Stimulated activated CD4-positive, alpha-beta T cell treated with anti-CD3 and anti-CD28 coated beads, Interleukin-1b, Interleukin-23, amount 100 ng/mL, for 48 hours (primary cell): ENCODE measurements at places on chromosomes 3 and 15.

DNA sequence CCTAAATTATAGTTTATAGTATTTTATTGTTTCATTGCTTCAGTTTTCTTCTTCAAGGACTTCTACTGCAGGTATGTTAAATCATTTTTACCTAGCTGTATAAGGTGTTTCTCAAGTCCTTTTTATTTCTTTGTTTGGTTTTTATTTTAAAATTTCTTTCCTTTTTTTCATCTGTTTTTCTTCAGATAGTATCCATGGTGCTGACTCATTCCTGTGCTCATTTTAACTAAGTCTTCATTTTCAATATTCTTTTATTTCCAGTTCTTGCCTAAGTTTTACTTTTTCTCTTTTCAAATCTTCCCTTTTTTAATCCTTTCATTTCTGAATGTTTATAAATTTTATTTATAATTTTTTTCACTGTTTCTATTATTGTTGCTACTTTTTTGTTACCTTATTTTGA is 42.3 kb upstream of the STIMATE start:
- DNase-seq: no peak

DNA sequence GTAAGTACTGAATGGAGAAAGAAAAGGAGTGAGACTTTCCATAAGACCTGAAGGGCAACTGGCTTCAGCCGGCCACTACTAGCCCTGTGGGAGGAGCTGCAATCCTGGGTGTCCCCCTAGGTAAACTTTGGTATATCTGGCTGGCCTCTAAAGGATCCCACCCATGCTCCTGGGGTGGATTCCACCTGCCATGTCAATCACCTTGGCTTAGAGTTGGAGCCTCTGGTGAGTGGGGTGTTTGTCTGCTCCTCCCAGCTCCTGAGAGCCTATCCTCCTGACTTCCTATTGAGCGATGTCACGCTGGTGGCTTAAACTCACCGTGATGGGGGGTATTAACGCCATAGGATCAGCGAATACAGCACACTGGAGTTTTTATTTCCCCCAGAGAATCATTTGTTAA is 2.6 kb downstream of the SPTBN5 start:
- DNase-seq: no peak

GRCh38 chr3:50617096-50617791 is at the start of gene MAPKAPK3:
TSS of gene MAPKAPK3 (plus strand) at chr3:50617151. CDS start at chr3:50617566, 415 bp downstream.
- DNase-seq: no peak

- no peak for DNase-seq
Measured at GRCh38 chr3:17153209-17153608, 268.5 kb downstream of the PLCL2 start.

- DNase-seq: no peak
Measured at GRCh38 chr3:183796372-183796771, 29.0 kb downstream of the MAP6D1 start.

DNA sequence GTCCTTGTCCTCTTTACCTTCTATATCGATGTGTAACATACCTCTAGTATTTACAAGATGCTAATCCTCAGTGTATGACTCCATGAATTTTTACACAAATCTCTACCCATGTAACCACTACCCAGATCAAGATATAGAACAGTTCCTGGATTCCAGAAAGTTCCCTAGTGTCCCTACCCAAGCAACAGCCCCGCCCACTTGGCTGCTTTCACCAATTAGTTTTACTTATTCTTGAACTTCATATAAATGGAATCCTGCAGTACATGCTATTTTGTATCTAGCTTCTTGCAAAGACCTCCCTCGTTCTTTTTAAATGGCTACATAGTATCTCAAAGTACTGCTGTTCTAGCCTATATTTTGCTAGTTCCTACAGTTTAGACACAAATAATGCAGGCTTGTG is 33.0 kb downstream of the CD276 start:
- no peak for DNase-seq

- no peak for DNase-seq
Measured at GRCh38 chr15:69163141-69163669, 2.8 kb downstream of the GLCE start.

- no peak for DNase-seq
Measured at GRCh38 chr3:153961494-153961893, 159.7 kb upstream of the ARHGEF26 start.

DNA sequence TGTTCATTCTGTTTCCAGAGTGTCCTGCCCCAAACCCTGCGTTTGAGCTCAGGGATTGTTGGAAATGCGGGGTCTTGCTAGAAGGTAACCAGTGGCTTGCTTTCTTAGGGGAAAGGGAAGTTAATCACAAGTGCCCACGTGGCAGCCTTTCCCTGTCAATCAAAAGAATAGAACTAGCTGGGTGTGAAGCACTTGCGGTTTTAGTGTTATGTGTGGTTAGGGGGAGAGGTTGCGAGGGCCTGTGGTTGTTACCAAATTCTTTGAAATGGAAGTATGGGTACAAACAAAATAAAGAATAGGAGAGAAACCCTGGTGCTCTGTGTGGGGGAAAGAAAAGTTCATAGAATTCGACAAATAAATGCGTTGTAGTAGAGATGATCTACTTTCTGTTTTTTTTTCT is 67.6 kb downstream of the FNDC3B start:
- DNase-seq: peak; percentile 61

DNA sequence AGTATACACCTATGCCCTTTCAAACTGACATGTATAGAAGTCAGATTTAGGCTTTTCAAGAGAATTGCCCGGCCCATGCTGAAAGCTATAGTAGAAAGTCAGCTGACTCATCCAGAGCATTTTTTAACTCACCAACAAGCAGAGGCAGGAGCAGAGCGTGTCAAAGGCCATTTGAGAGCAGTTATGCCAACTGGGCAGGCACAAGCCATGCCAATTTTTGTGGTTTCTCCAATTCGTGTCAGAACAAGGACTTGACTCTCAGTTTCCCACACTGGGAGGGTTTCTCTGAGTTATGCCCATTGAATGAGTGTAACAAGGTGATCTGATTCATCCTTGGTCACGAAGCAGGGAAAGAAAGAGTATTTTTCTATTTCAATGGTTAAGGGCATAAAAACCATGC is 403.3 kb upstream of the THBS1 start:
- no peak for DNase-seq

DNA sequence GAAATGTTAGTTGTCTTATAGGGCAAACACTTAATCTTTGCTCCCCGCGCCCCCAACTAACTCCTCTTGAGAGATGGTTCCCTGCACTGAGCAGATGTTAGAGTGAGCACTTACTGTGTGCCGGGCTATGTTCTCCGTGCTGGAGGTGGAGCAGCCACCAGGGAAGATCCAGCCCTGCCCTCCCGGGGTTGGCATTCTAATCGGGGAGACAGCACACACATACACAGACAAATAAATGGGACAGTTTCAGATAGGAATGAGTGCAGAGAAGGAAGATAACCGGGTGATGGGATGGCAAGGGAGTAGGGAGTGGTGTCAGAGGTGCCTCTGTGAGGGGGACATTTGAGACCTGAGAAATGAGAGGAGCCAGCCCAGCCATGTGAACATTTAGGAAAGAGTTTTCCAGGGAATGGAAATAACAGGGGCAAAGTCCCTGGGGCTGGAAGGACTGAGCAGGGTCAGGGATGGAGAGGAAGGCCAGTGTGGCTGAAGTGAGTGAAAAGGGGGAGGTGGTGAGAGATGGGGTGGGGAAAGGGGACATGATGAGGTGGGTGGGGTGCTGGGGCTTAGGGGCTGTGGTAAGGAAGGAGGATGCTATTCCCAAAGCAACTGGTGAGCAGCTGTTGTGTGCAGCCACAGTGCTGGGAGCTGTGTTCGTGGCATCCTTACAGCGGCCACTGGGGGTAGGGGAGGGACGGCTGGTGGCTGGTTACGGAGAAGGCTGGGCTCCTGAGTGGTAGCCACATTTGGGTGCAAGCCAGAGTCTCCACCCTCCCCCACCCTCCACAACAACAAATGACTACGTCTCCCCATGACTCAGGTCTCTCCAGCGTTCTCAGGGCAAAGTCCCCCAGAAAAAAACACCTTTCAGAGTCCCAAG is 15.4 kb upstream of the FGD5 start:
- DNase-seq: peak; percentile 13

- DNase-seq: no peak
Measured at GRCh38 chr3:18512007-18512406, 86.9 kb upstream of the SATB1 start.

GRCh38 chr15:48992545-48992944 is 28.8 kb upstream of the SHC4 start:
- no peak for DNase-seq

GRCh38 chr15:86183596-86184491 is 104.2 kb downstream of the AGBL1 start:
- peak; percentile 65 for DNase-seq

GRCh38 chr15:25797035-25797434 is 66.1 kb downstream of the ATP10A start:
- DNase-seq: no peak

GRCh38 chr15:101451266-101451799 is 38.2 kb downstream of the PCSK6 start:
- DNase-seq: no peak

DNA sequence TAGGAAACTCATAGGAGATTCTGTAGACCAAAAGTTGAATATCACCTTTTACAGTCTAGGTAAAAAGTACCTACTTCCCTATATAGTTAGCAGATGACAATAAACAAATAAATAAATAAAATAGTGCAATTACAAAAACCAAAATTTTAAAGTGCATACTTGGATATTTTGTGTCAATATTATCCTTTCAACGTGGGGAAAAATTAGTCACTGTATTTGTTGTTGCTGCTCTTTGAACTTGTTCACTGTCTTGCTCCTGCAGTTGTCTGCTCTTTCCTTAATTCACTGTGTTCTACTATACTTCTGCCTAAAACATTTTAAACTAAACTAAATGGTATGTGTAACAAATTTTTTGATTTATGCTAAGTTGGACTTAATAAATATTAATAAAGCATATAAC is 889.0 kb downstream of the ROBO1 start:
- DNase-seq: no peak

GRCh38 chr3:127115691-127116351 is 77.1 kb upstream of the PRR23E start:
- DNase-seq: no peak

- DNase-seq: no peak
Measured at GRCh38 chr15:59313641-59314332, 58.9 kb downstream of the MYO1E start.

GRCh38 chr3:179174898-179175297 is 26.7 kb downstream of the PIK3CA start:
- no peak for DNase-seq

GRCh38 chr3:101999177-101999779 is 150.0 kb downstream of the NFKBIZ start:
- DNase-seq: no peak

DNA sequence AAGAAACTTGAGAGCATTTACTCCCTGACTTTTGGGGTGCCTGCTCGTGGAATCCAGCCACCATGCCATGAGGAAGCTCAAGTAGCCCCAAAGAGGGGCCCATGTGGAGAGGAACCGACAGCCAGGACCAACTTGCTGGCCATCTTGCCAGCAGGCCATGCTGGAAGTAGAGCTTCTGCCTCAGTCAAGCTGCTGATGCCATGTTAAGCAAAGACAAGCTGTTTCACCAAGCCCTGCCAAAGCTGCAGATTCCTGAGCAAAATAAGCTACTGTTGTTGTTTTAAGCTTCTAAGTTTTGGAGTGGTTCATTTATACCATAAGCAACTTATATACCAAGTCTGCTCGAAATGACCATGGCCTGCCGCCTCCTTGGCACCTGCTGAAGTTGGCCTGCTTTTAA is 14.1 kb downstream of the RFTN1 start:
- DNase-seq: no peak

DNA sequence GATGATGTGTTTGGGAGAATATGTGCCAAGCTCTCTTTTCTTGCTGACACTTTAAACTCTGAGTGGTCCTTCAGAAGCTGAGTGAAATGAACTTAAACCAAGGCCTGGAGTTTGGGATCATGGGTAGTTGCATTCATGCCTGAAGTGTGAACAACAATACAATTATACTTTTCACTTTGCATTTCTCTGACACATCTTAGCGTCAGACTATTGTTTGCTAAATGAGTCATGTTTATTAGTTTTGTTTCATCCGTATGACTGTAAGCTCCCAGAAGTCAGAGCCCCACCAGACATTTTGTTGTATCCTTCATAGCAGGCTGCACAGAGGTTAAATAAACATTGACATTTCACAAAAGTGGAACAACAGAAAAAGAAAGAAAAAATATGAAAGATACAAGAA is 542.6 kb downstream of the TUSC7 start:
- DNase-seq: no peak

DNA sequence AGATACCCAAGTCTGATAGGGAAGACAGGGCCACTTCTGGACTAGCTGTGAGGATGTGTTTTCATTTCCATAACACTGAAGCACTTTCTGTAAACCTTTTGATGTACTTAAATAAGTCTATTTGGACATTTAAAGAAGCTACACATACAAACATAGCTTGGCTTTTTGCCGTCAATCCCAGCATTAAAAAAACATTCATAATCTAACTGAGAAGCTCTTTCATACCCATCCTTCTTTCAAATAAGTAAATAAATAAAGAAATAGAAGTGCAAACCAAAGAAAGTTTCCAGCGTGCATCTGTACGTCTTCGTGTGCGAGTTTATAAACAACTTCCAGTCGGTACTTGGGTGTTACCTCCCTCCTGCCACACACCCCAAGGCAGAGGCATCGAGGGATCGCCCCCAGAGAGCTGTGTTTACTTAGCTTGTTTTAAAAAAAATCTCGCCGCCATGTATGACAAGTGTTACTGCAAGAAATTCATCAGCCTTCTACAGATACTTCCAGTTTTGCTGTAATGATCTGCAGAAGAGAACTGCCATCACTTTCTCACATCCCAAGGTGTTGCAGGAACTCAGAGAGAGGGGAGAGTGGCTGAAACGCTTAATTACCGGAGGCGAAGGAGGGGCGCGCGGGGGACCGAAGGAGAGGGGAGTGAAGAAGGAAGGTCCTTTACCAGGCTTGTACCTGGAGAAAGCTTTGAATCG is 9.0 kb upstream of the MEIS2 start:
- DNase-seq: no peak

DNA sequence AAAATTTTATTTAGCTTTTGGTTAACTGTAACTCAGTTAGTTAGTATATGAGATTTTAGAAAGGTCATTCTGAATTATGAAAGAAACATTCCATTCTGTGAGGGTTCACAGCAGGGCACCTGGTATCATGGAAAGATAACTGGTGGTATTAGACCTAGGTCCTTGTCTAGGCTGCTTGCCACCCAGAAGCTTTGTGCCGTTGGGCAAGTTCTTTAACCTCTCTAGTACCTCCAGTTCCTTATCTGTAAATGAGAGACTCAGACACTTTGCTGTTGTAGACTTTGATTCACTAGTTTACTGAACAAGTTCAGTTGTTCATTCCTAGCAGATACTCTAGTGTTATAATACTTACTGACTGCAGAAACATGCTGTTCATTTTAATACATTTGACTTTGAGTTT is 25.4 kb downstream of the PDCD6IP start:
- DNase-seq: no peak

GRCh38 chr3:113620091-113620490 is 76.4 kb downstream of the USF3 start:
- DNase-seq: no peak

- no peak for DNase-seq
Measured at GRCh38 chr15:55676507-55676906, 66.4 kb downstream of the PRTG start.

GRCh38 chr15:41561104-41561776 is 2.2 kb downstream of the TYRO3 start:
- no peak for DNase-seq

GRCh38 chr3:64111083-64111482 is 87.8 kb upstream of the PSMD6 start:
- DNase-seq: no peak

GRCh38 chr3:57586778-57587177 is 10.4 kb downstream of the ARF4 start:
- no peak for DNase-seq
